SK-N-MC (cell line): ENCODE measurements at places on chromosomes 13 and 19.

DNA sequence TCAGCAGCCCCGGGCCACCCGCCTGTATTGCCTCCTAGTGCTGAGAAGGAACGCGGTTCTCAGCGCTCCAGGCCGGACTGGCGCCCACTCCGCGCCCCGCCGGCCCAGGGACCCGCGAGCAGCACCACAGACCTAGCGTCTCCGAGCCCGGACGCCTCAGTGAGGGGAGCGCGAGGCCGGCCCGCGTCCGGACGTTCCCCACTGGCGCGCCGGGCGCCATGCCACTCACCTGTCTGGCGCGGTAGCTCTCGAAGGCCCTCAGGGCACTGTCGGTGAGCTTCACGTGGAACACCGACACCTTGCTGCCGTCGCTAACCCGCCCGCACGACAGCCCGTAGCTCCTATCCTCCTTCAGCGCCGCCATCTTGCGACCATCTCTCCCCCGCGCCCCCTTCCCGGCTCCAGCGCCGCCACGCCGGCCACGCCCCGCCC, at the start of gene ELL:
TSS of gene ELL (minus strand) at position 379 of the 432 bp plus-strand sequence. CDS start at position 364, 15 bp downstream.
- DNase-seq, result no peak

DNA sequence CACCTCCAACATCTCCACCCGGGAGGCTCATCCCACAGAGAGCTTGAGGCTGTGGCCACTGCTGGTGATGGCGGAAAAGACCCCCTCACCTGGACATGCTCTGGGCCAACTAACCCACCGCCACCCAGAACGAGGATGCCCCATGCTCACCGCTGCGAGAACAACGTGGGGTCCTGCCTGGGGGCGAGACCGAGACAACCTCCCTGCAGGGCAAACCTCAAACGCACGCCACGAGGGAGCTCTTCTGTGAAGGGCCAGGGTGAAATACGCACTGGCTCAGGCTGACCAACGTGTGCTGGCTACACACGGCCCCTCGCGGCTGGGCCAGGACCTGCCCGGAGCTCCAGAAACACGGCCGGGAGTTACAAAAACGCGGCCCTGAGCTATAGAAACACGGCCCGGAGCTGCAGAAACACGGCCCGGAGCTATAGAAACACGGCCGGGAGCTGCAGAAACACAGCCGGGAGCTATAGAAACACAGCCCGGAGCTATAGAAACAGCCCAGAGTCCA, 19.0 kb upstream of the PLPP2 start:
- no peak for DNase-seq

GRCh38 chr13:46490129-46490528, 62.8 kb upstream of the LRCH1 start:
- DNase-seq, result no peak

GRCh38 chr13:43303033-43303729, 279.8 kb downstream of the DNAJC15 start:
- DNase-seq, result no peak

DNA sequence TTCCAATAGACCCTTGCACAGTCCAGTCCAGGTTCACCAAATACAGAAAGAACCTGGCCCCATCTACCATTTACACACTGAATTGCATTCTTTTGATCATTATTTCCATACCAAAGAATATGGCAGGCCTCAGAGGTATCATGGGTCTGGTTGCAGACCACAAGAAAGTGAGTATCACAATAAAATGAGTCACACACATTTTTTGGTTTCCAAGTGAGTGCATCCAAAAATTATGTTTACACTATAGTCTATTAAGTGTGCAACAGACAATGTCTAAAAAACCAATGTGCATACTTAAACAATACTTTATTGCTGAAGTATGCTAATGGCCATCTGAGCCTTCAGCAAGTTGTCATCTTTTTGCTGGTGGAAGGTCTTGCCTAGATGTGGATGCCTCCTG, 105.3 kb downstream of the SPACA7 start:
- DNase-seq, result no peak

DNA sequence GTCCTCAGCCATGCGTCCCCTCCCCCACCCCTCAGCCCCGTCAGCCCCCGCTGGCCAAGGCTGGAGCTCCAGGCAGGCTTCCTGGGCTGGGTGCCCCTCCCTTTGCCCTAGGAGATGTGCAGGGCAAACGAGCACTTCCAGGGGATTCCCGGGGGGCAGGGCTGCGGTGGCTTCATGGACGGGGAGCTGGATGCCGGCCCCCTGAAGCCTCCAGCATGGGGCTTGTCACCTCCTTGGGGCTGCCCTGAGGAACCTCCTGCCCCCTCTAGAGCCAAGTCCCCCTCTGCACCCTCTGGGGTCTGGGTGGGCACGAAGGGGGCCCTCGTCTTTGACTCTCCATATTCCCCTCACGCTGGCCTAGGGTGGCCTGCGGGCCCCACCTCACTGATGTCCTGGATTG, 25.4 kb upstream of the SLC7A10 start:
- no peak for DNase-seq

- no peak for DNase-seq
Measured at GRCh38 chr13:32988608-32989289, 27.5 kb upstream of the KL start.
